HCT116 (cell line): ENCODE measurements at places on chromosomes 1 and 21. TPM values are rescaled to one million over a fixed set of nuclear protein-coding genes. Genes with fewer than 3 reads are reported as not detected.

Gene SERPINC1
- total RNA-seq, result 0.61 TPM

GRCh38 chr21:42472521-42472920 lies 23.5 kb downstream of the RSPH1 start:
- no peak overlapping the region for H3K27ac ChIP-seq
- no peak for DNase-seq
- H3K27me3 ChIP-seq, result no peaks in the 10 kb centered on the region
- no peak overlapping the region for H3K4me3 ChIP-seq
- H3K36me3 ChIP-seq, result no peaks in the 10 kb centered on the region

Gene OVAAL
- total RNA-seq, result not detected

- no peak overlapping the region for H3K27ac ChIP-seq
- no peaks in the 10 kb centered on the region for H3K27me3 ChIP-seq
- no peak overlapping the region for H3K4me3 ChIP-seq
- H3K4me1 ChIP-seq, result no peaks in the 10 kb centered on the region
Measured at GRCh38 chr1:216627252-216627651, 96.0 kb downstream of the ESRRG start.

Gene PTPRF
- total RNA-seq, result 224 TPM

DNA sequence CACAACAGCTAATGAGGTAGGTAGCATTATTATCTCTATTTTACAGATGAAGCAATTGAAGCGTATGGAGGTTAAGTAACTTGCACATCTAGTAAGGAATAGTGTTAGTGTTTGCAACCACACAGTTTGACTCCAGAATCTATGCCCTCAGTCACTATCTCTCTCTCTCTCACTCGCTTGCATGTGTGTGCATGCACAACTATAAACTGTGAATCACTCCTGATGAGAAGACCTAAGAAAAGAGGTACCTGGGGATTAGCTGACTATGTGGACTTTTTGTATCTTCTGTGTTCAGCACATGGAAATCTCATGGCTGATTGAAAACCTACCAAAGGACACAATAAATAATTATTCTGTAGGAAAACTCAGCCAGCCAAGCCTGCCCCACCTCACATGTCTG lies 295.5 kb downstream of the BRINP2 start:
- H3K36me3 ChIP-seq, result no peaks in the 10 kb centered on the region
- no peak overlapping the region for H3K27ac ChIP-seq
- no peaks in the 10 kb centered on the region for H3K4me1 ChIP-seq
- no peak for DNase-seq
- H3K4me3 ChIP-seq, result no peak overlapping the region
- peaks cover 4% of the 10 kb centered on the region; the same call in 1 of the 2 replicates for H3K27me3 ChIP-seq

GRCh38 chr21:42490720-42491119 lies 5.3 kb downstream of the RSPH1 start:
- H3K27me3 ChIP-seq, result no peaks in the 10 kb centered on the region
- no peak for DNase-seq
- H3K4me1 ChIP-seq, result peaks cover 3% of the 10 kb centered on the region; the same call in 1 of the 2 replicates
- H3K27ac ChIP-seq, result no peak overlapping the region

GRCh38 chr1:228821252-228821651 lies 86.0 kb downstream of the RHOU start:
- H3K36me3 ChIP-seq, result no peaks in the 10 kb centered on the region
- H3K27me3 ChIP-seq, result no peaks in the 10 kb centered on the region

Gene USP21
- 22.1 TPM for total RNA-seq

DNA sequence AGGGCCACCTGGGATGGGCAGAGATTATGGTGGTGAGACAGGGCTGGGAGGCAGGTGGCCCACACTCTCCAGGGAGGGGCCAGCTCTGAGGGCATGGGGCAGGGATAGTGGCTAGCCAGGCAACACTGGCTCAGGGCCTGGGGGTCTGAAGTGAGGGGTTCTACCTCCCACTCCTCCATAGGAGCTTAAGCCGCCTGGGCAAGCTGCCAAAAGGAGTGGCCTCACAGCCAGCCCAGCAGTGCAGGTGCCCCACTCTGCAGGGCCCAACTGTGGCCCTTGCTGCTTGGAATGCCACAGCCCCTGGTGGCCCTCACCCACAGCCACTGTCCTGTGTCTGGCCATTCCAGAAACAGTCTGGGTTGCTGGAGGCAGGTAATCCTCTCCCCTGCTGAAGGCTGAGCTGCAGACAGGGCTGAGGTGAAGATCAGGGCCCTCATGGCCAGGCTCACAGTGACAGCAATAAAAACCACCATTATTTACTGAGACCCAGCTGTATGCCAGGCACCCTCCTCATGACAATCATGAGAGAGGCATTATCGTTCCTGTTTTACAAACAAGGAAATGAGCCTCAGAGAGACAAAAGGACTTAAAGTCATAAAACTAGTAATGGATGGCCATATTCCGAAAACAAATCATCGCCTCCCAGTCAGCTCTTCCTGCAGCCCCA lies 31.0 kb downstream of the KIF21B start:
- H3K4me3 ChIP-seq, result no peak overlapping the region
- H3K4me1 ChIP-seq, result no peaks in the 10 kb centered on the region
- H3K27me3 ChIP-seq, result no peaks in the 10 kb centered on the region
- no peak for DNase-seq

DNA sequence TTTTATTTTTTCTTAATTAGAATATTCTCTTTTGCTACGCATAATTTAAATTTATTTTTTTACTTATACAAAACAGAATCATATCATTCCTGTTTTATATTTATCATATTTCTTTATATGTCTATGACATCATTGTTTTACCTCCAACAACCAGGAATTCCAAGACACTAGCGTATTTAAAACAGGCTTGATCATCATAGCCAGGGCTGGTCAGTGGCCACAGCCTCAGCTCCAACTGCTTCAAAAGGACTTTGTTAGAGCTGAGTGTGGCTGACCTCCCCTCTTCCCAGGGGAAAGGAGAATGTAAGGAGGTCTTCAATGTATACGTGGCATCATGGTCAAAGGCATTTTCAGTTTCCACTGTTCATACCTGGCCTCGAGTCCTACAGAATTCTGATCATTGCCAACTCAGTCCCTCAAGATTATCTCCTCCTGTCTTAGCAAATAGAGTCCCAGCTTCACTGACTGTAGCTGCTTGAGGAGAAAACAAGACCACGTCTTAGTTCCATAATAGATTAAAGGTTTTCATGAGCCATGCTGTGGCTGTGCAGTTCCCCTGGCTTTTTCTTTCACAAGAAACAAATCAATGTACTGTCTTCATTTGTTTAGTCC lies 444.0 kb downstream of the PTPRC start:
- DNase-seq, result no peak
- no peaks in the 10 kb centered on the region for H3K4me1 ChIP-seq
- H3K36me3 ChIP-seq, result no peaks in the 10 kb centered on the region
- H3K27ac ChIP-seq, result no peak overlapping the region
- H3K27me3 ChIP-seq, result no peaks in the 10 kb centered on the region
- no peak overlapping the region for H3K4me3 ChIP-seq

Gene ILDR2
- total RNA-seq, result 2.4 TPM

GRCh38 chr1:20700636-20701215 lies 17.1 kb downstream of the KIF17 start:
- no peaks in the 10 kb centered on the region for H3K36me3 ChIP-seq
- no peak for DNase-seq
- no peak overlapping the region for H3K4me3 ChIP-seq
- no peaks in the 10 kb centered on the region for H3K27me3 ChIP-seq

- no peak for DNase-seq
- no peaks in the 10 kb centered on the region for H3K4me1 ChIP-seq
- no peaks in the 10 kb centered on the region for H3K27me3 ChIP-seq
- H3K27ac ChIP-seq, result no peak overlapping the region
Measured at GRCh38 chr1:196403803-196404690, 204.2 kb downstream of the KCNT2 start.

GRCh38 chr1:15477646-15478212 lies 1.8 kb downstream of the CELA2B start:
- H3K36me3 ChIP-seq, result no peaks in the 10 kb centered on the region
- no peak overlapping the region for H3K27ac ChIP-seq
- no peaks in the 10 kb centered on the region for H3K27me3 ChIP-seq
- DNase-seq, result no peak
- no peaks in the 10 kb centered on the region for H3K4me1 ChIP-seq

Gene OR2T2
- not detected for total RNA-seq

Gene INAVA
- total RNA-seq, result 18.8 TPM

GRCh38 chr1:181936269-181936668 lies 125.2 kb downstream of the ZNF648 start:
- H3K4me1 ChIP-seq, result peaks cover 3% of the 10 kb centered on the region; the same call in 1 of the 2 replicates
- no peak for DNase-seq
- no peak overlapping the region for H3K4me3 ChIP-seq
- no peak overlapping the region for H3K27ac ChIP-seq

DNA sequence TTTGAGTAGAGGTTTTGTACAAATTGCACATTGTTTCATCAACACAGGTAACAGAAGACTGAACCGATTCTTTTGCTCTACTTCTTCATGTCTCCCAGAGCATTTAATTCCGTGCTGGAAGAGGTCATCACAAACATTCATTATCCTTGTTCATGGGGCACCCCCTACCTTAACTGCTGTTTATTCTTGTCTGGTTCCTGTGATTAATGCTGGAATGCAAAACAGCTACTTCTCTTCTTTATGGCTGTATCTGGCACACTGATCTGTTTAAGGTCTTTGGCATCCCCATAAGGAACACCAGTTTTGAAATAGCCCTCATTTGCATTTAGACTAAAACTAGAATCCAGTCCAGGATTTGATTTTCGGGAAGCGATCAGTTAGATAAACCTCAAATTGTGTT lies 42.2 kb downstream of the NTNG1 start:
- no peak for DNase-seq
- no peak overlapping the region for H3K4me3 ChIP-seq
- H3K4me1 ChIP-seq, result no peaks in the 10 kb centered on the region
- H3K27ac ChIP-seq, result no peak overlapping the region

GRCh38 chr21:39085843-39086405 lies 97.3 kb downstream of the PSMG1 start:
- no peak overlapping the region for H3K4me3 ChIP-seq
- peaks cover 4% of the 10 kb centered on the region; the same call in 1 of the 2 replicates for H3K4me1 ChIP-seq
- DNase-seq, result no peak
- no peak overlapping the region for H3K27ac ChIP-seq
- no peaks in the 10 kb centered on the region for H3K36me3 ChIP-seq
- no peaks in the 10 kb centered on the region for H3K27me3 ChIP-seq

DNA sequence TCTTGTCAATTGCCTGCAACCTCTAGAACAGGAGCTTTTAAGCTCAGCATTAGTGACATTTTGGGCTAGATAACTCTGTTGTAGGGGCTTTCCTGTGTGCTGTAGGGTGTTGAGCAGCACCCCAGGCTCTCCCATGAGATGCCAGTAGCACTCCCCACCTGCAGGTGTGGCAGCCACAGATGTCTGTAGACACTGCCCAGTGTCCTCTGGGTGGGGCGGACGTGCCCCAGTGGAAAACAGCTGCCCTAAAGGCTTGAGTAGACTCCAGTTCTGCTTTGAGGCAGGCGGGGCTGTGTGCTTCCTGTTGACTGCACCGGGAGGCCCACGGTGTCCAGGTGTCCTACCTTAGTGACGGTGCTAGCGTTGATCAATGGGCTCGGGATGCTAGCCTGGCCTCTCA lies 16.9 kb upstream of the PWP2 start:
- no peaks in the 10 kb centered on the region for H3K27me3 ChIP-seq
- H3K4me3 ChIP-seq, result no peak overlapping the region
- H3K4me1 ChIP-seq, result no peaks in the 10 kb centered on the region
- no peak overlapping the region for H3K27ac ChIP-seq

GRCh38 chr1:49630156-49630555 lies 393.6 kb downstream of the AGBL4 start:
- DNase-seq, result no peak
- no peaks in the 10 kb centered on the region for H3K4me1 ChIP-seq
- H3K36me3 ChIP-seq, result no peaks in the 10 kb centered on the region
- no peak overlapping the region for H3K4me3 ChIP-seq

Gene TNNI3K
- total RNA-seq, result 0.49 TPM

DNA sequence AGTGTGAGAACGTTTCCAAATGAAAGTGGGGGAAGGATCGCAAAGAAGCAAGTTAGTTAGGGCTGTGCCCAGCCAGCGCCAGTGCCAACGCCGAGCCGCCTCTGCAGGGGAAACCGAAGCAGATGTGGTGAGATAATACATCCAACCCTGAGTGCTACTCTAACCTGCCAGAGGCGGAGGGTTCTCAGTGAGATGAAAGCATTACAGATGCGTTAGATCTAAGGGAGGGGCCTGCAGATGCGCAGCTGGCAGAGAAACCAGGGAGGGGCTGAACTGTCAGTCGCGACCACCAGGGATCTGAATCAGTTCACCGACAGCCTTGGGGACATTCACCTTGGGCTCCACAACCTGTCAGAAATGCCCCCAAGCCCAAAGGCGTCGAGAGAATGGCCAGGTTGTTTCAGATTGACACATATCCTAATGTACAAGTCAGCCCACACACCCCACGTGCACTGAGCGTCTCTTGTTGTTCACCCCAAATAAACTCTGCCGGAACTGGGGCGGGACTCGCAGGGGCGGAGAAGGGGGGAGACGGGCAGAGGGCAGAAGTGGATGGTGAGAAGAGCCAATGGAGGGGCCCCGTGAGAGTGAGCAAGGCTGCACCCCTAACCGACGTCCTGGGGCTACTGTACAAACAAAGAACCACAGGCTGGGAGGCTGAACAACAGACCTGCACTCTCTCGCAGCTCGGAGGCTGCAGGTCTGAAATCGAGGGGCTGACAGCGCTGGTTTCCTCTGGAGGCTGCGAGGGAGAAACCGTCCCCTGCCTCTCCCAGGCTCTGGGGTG lies 8.7 kb upstream of the UMODL1 start:
- H3K27ac ChIP-seq, result no peak overlapping the region
- H3K4me3 ChIP-seq, result no peak overlapping the region
- H3K36me3 ChIP-seq, result no peaks in the 10 kb centered on the region
- H3K27me3 ChIP-seq, result no peaks in the 10 kb centered on the region
- H3K4me1 ChIP-seq, result no peaks in the 10 kb centered on the region

DNA sequence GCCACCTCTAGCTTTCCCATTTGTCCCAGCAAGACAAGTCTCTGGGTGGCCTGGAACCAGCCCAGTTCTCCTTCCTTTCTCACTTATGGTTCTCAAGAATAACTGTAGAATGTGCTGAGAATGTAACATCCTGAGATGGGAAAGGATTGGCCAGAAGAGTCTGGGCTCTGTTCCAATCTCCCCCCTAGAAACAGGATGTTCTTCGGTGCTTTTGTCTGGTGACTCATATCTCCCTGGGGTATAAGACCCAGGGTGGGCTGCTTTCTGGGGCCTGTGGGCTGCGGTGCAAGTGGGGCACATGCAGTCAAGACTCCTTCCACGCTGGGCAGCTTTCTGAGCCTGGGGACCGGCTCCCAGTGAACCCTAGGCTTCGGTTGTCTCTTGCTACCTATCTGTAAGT lies 251.2 kb upstream of the POU3F1 start:
- H3K27me3 ChIP-seq, result peaks cover 58% of the 10 kb centered on the region
- no peak overlapping the region for H3K27ac ChIP-seq
- no peaks in the 10 kb centered on the region for H3K4me1 ChIP-seq
- no peak overlapping the region for H3K4me3 ChIP-seq
- DNase-seq, result no peak

Gene C1orf232
- total RNA-seq, result not detected

DNA sequence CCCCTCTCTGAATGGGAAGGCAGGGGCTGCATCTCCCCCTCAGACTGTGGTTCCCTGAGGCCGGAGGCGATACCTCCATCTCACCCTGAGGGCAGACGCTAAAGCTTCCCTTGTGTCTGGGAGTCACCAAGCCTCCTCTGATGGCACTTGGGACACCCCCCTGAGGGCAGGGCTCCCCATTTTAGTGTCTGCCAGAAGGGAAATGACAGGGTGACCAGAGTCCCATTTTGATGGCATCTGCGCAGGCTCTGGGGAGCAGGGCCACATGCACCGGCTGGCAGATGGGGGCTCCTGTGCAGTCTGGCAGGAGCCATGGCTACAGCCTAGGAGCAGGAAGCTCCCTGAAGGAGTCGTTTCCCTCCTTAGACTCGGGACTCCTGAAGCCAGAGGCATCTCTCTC lies 1.7 kb downstream of the S100A2 start:
- H3K36me3 ChIP-seq, result no peaks in the 10 kb centered on the region
- no peaks in the 10 kb centered on the region for H3K27me3 ChIP-seq
- H3K4me3 ChIP-seq, result no peak overlapping the region
- no peak for DNase-seq
- peaks cover 57% of the 10 kb centered on the region for H3K4me1 ChIP-seq

Gene SMCP
- total RNA-seq, result not detected

Gene GBP2
- total RNA-seq, result 0.98 TPM
